ENCODE measurements at places on chromosomes 12 and 14. TPM values are rescaled to one million over a fixed set of nuclear protein-coding genes. Genes with fewer than 3 reads are reported as not detected.

Gene NEMF
- total RNA-seq = 71.3 TPM

Gene GPR132
- total RNA-seq = under 0.01 TPM

Gene NEUROD4
- not detected for total RNA-seq

Gene RNASE8
- not detected for total RNA-seq

Gene HSPB8
- total RNA-seq = 2.7 TPM

Gene FBLN5
- total RNA-seq = 0.34 TPM

Gene TCTN2
- 5.0 TPM for total RNA-seq

Gene NTF3
- not detected for total RNA-seq

Gene BDKRB2
- 4.8 TPM for total RNA-seq

Gene ALX1
- total RNA-seq = under 0.01 TPM

Gene GIT2
- 21.9 TPM for total RNA-seq

Gene PLEKHG7
- not detected for total RNA-seq

Gene RNASE4
- 3.8 TPM for total RNA-seq

Gene CCER1
- not detected for total RNA-seq

Gene PRIMA1
- total RNA-seq = not detected

Gene FGF23
- total RNA-seq = not detected

Gene NGB
- not detected for total RNA-seq

Gene REP15
- total RNA-seq = 0.34 TPM

Gene ZDHHC22
- not detected for total RNA-seq

Gene LRRK2
- total RNA-seq = 0.34 TPM

Gene FAM161B
- total RNA-seq = 2.8 TPM

Gene RBM23
- total RNA-seq = 65.0 TPM

Gene AGAP2
- total RNA-seq = 0.07 TPM

Gene C14orf39
- total RNA-seq = 0.68 TPM

Gene SLC17A8
- not detected for total RNA-seq

Gene DENND5B
- 5.5 TPM for total RNA-seq

Gene AVPR1A
- total RNA-seq = not detected

Gene SYNDIG1L
- 0.14 TPM for total RNA-seq

Gene RNF212B
- not detected for total RNA-seq

Gene A2ML1
- 135 TPM for total RNA-seq

Gene IFI27L2
- 39.5 TPM for total RNA-seq

Gene YAF2
- 18.6 TPM for total RNA-seq

Gene TAS2R42
- total RNA-seq = not detected

Gene P2RX2
- not detected for total RNA-seq

Gene PTGDR
- total RNA-seq = not detected

Gene B4GALNT3
- total RNA-seq = 4.7 TPM

Gene IAPP
- total RNA-seq = not detected

Gene RPGRIP1
- total RNA-seq = not detected

Gene SDR9C7
- total RNA-seq = 2.7 TPM

Gene SMIM41
- total RNA-seq = not detected

Gene RPS6KA5
- 5.5 TPM for total RNA-seq

Gene HOXC4
- total RNA-seq = not detected

Gene MOAP1
- total RNA-seq = 21.6 TPM

Gene ST8SIA1
- 0.64 TPM for total RNA-seq

Gene JAG2
- total RNA-seq = 56.0 TPM

Gene STXBP6
- not detected for total RNA-seq

Gene STYK1
- 1.4 TPM for total RNA-seq

Gene TPPP2
- total RNA-seq = not detected

Gene MGAT4C
- total RNA-seq = not detected

All from nasal cavity respiratory epithelium epithelial cell of viscerocranial mucosa (primary cell).